Umbilical cord (tissue), 2 donors: ENCODE measurements at places on chromosomes 3 and 15.

- no peak for DNase-seq
Observed at GRCh38 chr3:169118666-169119370, 544.7 kb downstream of the MECOM start.

GRCh38 chr15:47565949-47566348, 151.4 kb upstream of the SEMA6D start:
- no peak for DNase-seq

- DNase-seq: no peak
Observed at GRCh38 chr3:12979947-12980487, 93.2 kb downstream of the IQSEC1 start.

GRCh38 chr15:82970078-82970686, 15.8 kb upstream of the RAMAC start:
- no peak for DNase-seq

DNA sequence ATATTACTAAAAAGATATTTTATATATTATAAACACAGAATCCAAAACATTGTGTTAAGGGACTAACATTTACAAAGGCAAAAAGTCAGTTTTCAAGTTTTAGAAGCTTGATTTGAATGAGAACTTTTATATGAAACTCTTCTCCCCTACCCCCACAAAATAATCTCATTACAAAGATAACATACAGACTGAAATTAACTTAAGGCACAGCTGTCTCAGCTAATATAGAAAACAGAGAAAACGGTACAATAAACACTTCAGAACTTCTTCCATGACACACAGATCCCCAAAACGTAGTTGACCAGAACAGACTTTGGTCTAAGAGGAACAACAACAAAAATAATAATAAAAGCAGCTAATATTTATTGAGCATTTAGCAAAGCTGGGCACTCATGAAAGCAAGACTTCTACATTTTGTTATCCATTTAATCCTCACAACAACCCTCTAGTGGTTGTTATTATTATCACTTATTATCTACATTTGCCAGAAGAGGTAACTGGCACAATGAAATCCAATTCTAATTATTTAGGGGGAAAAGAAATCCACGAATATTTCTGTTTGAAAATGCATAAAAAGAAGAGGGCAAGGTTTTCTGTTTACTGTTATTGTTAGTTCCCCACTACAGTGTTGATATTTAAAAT, 68.1 kb downstream of the PFN2 start:
- no peak for DNase-seq

DNA sequence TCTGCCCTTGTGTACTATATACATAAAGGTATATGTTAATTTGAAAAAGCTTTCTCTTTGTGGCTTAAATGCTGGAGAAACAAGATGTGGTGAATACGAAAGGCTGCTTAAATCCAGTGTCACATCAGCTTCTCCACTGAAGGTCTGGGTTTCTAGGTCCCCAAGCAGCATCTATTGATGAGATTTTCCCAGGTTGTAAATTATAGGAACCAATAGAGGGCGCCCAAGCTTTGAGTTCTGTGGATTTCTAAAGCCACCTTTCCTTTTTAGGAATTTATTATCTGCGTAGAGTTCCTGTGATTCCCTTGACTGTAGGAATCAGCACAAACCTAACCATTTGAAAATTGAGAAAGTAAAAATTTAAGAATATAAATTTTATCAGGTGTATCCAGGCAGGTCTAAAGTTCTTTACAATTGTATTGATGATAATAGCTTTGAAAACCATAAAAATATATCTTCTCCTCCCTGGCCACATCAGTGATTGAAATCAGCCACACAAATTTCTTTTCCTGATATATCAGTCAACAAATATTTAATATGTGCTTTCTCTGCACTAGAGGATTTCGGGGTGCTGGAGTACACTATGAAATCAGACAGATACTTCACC, 88.3 kb upstream of the ADAMTSL3 start:
- peak; percentile 23 for DNase-seq

DNA sequence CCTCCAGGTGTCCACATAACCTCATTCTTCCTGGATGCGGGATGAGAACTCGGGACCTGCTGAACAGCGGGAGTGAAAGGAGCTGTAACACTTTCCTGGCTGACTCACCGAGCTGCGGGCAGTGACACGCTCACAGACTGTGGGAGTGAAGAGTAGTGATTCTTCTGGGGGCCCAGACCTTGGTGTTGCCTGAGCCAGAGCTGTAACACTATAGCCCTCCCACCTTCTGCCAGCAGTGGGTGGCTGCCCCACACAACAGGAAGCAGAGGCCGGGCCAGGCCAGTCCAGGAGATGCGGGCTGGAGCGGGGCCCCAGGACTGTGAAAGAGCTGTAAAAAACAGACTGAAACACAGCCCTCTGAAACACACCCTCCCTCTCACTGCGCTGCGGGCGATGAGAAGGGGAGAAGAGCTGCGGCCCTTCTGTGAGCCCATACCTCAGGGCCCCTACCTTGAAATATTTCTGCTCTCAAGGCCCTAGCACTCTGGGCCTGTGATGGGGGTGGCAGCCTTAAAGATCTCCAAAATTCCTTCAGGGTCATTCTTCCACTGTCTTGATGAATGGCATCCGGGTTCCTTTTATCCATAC, 464.0 kb upstream of the CCDC54 start:
- peak; percentile 10 for DNase-seq

GRCh38 chr3:50237754-50238548, 1.9 kb downstream of the GNAI2 start:
- DNase-seq: peak; percentile 92

DNA sequence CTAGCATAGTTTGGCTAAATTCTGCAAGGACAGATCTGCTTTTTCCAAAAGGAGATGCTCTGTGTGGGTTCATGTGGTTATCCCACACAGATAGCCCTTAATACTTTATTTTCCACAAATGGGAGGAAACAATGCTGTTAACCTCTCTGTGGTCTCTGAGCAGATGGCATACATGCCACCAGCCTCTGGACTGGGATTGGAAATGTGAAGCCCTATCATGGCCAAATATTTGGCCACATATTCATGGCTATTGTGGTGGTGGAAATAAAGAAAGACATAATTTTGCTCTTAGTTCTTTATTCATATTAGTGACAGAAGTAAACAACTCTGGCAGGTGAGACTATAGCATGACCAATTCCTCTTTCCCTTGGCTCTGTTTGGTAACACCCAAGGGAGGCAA, 726.2 kb downstream of the ROBO1 start:
- no peak for DNase-seq

- DNase-seq: no peak
Observed at GRCh38 chr15:75307778-75308390, 25.2 kb downstream of the GOLGA6D start.

DNA sequence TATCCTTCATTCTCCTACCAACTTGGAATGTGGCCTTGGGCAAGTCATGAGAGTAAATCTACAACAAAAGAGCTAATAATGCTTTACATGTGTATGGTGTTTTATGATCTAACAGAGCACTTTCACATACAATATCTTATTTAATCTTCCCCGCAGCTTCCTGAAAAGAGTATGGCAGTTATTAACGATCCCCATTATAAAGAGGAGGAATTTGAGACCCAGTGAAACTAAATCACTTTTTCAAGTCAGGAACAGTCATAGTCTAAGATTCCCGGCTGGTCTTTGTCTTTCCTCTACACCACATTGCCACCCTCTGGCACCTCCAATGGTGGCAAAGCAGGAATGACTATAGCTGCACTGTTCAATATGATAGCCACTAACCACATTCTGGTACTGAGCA, 69.7 kb upstream of the CMSS1 start:
- no peak for DNase-seq

DNA sequence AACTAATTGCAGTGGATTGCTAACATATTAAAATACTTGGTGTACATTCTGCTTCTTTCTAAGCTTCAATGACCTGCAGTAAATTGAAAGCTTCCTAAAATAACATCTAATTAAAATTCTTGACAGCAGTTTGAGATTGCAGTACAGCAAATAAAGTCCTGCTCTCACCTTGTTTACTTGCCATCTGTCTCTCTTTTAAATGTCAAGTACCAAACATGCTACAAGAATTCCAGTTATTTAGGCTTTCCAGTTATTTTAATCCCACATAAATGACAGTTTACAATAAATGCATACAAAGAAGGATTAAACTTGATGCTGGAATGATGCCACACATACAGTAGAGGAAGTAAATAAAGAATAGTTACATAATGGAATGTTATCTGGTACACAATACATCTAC, 33.2 kb downstream of the CBLB start:
- no peak for DNase-seq

- DNase-seq: no peak
Observed at GRCh38 chr15:56586206-56586605, 121.3 kb upstream of the MNS1 start.

DNA sequence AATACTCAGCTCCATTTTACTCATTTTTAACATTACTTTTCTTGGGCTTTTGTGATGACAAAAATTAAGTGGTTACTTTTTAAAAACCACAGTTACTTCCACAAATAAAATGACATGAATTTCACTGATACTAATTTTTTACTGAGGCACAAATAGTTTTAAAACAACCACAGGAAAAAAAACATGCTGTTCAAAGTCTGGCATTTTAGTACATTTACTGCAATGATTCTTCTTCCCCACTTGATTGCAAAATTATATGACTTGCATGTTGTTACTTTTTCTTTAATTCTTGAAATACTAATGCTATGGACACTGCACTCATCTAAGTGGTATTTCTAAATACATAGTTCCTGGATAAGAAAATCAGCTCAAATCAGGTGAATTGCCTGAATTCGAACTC, 24.8 kb upstream of the SLMAP start:
- no peak for DNase-seq

- DNase-seq: no peak
Observed at GRCh38 chr3:42805141-42805821, 991 bp upstream of the HIGD1A start.

DNA sequence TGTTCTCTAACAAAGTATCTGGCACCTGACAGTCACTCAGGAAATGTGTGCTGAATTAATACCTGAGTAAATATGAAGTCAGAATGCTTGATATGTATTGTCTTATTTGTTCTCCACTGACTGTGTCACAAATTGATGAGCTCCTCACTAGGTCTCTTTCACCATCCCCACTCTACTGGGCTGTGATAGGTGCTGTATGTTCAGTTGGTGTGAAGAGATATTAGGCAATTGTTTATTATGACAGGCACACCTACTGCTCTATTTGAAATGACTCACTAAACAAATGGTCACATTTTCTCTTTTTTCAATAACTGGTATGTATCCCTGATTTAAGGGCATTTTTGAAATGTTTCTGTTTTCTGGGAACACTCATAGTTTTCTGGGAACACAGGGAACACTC, 25.2 kb upstream of the CCDC39 start:
- no peak for DNase-seq

DNA sequence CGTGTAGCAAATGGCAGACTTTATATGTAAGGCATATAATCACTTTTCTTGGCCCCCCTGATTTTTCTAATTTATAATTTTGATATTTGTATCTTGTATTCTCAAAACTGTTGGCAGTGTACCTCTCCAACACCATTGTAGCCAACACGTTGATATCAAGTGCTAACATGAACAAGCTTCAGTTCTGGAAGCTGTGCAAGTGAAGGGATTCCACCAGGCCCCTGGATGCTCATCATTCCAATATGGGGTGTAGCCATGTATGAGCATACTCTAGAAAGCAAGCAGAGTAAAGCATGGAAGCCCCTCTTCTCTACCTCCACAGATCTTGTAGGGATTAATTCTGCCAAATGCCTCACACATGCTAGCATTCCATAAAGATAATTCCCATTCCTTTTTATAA, 211.3 kb downstream of the MYRIP start:
- DNase-seq: no peak

GRCh38 chr15:78007211-78007931, 70.1 kb downstream of the TBC1D2B start:
- no peak for DNase-seq

DNA sequence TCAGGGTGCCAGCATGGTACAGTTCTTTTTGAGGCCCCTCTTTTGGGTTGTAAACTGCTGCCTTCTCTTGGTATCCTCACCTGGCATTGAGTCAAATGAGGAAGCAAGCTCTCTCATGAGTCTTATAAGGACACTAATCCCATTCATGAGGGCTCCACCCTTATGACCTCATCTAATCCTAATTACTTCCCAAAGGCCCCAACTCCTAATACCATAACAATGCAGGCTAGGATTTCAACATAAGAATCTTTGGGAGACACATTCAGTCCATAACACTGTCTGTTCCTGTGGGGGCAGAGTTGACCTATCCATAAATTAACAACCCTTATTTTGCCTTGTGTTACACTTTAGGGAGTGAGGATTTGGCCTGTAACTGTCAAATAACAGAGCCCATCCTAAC, 278.3 kb downstream of the LRTM1 start:
- DNase-seq: no peak

GRCh38 chr3:42756681-42757213, 16.3 kb downstream of the CCDC13 start:
- no peak for DNase-seq

GRCh38 chr15:29139540-29140459, 129.8 kb downstream of the NSMCE3 start:
- DNase-seq: peak; percentile 14

- peak; percentile 60 for DNase-seq
Observed at GRCh38 chr3:53518495-53518981, 24.1 kb downstream of the CACNA1D start.

DNA sequence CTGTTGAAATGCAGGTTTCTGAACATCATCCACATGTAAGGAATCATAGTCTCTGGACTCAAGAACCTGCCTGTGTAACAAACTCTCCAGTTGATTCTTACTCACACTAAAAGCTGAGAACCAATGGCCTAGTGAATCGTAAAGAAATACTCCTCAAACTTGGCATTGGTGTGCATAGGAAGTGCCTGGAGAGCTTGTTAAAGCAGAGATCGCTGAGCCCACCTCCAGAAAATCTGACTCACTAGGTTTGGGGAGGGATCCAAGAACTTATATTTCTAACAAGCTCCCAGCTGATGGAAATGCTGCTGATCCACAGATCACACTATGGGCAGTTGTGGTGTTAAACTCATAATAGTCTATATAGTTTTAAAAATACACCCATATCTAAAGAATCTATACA, 55.8 kb upstream of the LMCD1 start:
- peak; percentile 96 for DNase-seq

- DNase-seq: peak; percentile 84
Observed at GRCh38 chr3:48599077-48599501, 4.0 kb upstream of the COL7A1 start.

- DNase-seq: no peak
Observed at GRCh38 chr3:133830071-133830470, 24.5 kb downstream of the SRPRB start.

- DNase-seq: peak; percentile 69
Observed at GRCh38 chr3:11238060-11238459, 34.1 kb upstream of the ATG7 start.

- no peak for DNase-seq
Observed at GRCh38 chr3:112769286-112769978, 77.2 kb downstream of the CD200R1L start.

DNA sequence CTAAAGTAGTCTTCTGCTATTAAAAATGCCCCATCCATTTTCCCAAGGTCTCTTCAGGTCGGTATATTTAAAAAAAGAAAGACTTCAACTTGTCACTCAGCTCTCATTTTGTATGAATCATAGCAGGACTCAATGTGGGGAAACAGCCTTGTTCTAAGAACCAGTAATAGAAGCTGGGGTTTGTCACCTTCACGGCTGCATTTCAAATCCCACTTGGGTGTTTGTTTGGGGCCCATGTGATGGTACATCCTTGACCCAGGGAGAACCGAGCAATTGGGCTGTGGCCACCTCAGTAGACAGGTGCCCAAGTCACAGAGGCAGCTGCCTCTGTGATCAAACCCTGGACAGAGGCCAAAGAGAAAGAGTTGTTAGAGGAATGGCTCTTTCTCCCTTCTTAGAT, 70.3 kb upstream of the ARL8B start:
- no peak for DNase-seq
